ENCODE measurements at places on chromosomes 3 and 15.

DNA sequence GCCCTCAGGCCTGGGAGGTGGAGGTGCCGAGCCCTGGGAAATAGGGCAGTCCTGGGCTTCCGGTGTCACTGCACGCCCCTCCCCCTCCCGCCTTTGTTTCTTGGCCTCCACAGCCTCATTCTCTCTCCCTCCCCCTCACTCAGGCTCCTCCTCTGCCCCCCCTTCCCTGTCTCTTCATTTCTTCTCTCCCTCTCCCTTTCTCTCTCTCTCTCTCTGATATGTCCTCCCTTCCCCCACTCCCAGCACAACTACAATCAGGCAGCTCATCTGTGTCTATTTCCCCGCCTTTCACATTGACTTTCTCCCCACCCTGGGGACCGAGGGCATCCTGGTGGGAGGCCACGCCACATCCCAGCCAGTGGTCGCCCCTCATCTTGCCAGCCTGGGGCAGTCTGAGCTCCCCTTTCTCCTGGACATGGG is 40.2 kb downstream of the IDH2 start:
- DNase-seq, result no peak

DNA sequence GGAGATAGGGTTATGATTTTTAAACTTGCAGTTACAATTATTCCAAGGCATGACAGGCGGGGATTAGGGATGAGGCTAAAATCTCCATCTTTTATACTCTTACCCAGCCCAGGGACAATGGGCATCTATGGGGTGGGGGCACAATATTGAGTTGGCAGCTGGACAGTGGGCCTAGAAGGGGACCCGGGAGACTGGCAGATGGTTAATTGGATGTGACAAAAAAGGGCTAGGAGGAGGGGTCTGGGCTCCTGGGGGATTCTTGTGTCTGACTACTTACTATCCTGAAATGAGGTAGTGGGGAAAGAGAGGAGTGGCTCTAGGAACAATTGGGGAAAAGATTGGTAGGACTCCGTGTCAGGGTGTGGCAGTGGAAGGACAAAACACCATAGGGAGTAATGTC is 53.0 kb upstream of the ROPN1 start:
- no peak for DNase-seq

DNA sequence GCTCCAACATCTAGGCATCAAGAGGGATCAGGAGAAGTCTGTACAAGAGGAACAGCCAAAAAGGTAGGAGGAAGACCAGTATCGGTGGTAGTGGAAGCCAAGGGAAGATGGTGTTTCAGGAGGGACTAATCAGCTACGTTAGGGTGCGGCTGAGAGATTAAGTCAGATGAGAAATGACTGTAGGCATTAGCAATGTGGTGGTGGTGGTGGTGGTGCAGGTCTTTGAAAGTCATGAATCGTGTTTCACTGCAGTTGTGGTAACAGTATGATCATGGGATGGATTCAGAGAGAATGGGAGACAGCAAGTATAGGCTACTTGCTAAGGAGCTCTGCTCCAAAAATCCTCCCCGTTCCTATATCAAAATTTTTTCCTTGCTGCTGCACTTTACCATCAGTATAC is 35.5 kb downstream of the ASTE1 start:
- no peak for DNase-seq

GRCh38 chr15:68646156-68646555 is 67.4 kb downstream of the CORO2B start:
- DNase-seq, result no peak

DNA sequence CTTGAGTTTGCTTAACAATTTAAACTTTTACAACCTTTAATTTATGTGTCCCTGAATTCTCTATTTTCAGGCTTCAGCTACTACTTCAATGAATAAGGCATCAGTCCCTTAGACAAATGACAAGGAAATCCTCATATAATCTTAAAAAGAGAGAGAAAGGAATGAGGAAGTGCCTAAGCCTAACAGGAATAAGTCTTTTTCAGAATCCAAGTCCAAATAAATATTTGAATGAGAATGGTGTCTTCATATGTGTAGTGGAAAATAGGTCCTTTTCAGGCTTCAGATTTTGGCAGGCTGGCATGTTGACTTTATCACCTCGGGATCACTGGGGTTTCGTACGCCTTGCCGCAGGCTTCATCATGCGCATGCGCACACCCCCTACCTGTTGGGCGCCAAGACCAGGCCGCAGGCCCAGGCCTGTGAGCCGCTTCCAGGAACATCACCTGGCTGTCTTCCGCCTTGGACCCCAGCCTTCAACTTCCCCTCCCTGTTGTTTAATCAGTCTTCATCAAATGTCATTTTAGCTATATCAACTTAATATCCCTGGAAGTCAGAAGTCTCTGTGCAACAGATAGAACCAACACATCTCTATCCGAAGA is 334.5 kb downstream of the SOX2 start:
- DNase-seq, result no peak

- no peak for DNase-seq
These were observed 221.8 kb downstream of the SNRPN start for GRCh38 chr15:25176616-25176923.

DNA sequence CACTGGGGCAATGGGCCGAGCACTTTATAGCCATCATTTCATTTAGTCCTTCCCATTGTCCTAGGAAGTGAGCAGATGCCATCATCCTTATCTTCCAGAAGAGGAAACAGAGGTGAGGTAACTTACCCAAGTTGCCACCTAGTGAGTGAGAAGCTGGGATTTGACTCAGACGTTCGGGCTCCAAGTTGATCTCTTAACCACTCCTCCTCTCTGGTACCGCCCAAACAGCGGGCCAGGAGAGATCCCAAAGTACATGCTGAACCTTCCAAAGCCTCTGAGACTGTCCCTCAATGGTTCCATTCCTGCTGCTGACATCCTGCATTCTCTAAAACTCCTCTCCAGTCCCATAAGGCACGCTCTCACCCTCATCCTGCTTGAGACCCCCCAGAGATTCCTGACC is 56.2 kb downstream of the EXOG start:
- no peak for DNase-seq

GRCh38 chr15:88904257-88904623 is 8.9 kb upstream of the HAPLN3 start:
- DNase-seq, result no peak

GRCh38 chr3:168443965-168444364 is 348.2 kb upstream of the GOLIM4 start:
- no peak for DNase-seq

Data from NCI-H2081 treated with DMSO at 0.1 percent for 48 hours (cell line).